DMS79 (cell line): ENCODE measurements at places on chromosomes 7 and 10.
A peak's percentile ranks its signal among the peaks of the same experiment; 100 is the strongest.

DNA sequence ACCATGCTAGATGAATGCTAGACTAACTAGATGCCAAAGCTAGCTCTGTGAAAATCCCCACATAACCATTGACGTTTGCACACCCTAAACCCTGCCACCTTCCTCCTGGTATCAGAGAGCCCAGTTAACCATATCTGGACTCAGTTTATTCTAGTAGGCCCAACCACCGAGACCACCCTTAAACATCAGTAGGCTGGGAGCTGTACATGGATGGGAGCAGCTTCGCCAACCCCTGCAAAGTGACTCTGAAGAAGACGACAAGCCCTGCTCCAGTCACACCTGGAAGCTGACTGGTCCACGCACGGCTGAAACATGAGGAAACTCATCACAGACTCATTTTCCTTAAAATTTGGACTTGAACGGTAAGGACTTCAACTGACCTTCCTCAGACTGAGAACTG, 4.4 kb upstream of the CYREN start:
- DNase-seq, result no peak

GRCh38 chr7:29980151-29980550, 9.4 kb downstream of the SCRN1 start:
- DNase-seq, result no peak

DNA sequence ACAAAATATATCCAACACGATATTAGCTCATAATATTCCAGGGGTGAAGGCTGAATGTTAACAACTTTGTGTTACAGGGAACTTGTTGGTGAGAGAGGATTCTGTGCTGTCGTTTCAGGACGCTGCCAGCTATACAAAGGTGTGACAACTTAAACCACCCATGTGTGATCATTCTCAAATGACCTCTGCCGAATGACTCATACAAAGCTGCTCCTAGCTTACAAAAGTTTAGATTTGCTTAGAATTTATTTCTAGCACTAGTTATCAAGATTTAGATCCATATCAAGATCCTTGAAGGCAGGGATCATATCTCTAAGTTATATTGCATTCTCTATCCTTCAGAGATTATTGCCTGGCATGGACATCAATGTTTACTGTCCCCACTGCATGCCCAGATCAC, 65.3 kb downstream of the COBL start:
- DNase-seq, result no peak

DNA sequence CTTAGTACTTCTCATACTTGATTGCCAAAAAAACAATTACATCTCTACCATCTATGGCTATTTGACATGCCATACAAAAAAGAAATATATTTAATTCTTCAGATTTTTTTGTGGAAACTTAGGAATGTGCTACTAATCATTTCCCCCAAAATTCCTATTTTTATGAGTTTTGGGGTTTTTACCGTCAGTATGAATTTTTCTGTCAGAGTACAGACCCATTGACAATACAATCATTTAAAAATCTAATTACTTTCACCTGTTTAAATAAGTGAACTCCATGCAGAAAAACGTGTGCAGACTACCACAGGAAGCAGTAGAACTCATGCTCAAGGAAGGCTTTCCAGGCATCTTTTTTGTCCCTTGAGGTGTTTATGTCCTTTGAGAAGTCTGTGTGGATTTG, 48.8 kb upstream of the FOXP2 start:
- no peak for DNase-seq

GRCh38 chr10:45375101-45375500, 1.1 kb downstream of the ALOX5 start:
- DNase-seq, result no peak

GRCh38 chr10:106614293-106614692, 550.2 kb downstream of the SORCS1 start:
- no peak for DNase-seq

DNA sequence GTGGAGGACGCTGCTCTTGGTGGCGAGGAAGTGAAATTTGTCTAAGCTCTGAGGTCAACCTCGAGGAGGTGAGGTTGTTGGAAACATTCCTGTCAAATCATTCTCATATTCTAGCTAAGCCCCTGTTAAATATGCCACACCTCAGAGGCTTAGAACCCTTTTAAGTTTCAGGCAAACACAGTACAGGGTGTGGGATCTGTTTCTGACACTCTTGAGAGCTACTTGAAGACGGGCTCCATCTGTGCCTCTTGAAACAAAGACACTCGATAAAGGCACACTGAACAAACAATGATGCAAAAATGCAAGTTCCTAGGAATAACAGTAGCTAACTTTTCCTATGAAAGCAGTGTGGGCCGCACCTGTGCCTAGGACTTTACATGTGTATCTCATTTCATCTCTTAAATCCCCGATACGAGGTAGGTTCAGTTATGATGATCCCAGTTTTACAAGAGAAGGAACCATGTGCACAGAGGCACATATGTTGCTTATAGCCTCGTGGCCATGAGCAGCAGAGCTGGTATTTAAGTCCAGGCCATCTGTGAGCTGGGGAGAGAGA, 299.2 kb downstream of the CCDC3 start:
- peak; percentile 26 for DNase-seq

DNA sequence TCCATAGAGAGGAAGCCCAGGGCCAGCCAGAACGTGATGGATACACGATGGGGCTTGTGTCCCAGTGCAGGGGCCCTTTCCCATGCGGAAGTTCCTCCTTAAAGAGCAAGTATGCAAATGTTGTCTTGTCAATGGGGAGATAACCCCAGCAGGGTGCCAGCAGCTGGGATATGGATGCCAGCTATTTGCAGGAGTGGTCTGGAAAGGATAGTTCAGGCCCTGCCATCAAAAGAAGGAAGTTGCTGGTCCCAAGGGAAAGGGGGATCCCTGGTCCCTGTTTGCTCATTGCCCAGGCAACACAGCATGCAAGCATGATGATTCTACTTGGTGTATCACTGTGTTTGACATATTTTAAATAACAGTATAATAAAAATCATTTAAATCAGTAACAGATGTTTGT, 73.1 kb upstream of the HECW1 start:
- no peak for DNase-seq

DNA sequence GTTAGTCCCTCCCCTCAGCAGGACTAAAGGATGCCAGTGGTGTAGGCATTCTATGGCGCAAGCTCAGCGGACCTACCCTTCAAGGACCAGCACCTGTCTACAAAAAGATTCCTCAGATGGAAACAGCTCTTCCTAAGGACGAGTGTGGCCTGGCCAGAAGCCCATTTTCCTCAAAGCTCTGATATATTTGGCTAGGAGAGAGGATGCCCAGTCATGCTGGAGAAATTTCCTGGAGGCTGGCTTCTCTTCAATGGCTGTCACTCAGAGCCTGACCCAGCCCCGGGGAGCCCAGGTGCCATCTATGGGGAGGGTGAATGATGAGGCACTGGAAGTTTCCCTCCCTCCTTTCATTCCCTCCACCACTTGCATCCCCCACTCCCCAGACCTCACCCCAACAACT, 111.5 kb downstream of the PLXNA4 start:
- DNase-seq, result peak; percentile 30

GRCh38 chr7:41928166-41928565, 225.3 kb upstream of the INHBA start:
- DNase-seq, result no peak

- DNase-seq, result no peak
Observed at GRCh38 chr10:73043766-73044377, 52.8 kb downstream of the P4HA1 start.

DNA sequence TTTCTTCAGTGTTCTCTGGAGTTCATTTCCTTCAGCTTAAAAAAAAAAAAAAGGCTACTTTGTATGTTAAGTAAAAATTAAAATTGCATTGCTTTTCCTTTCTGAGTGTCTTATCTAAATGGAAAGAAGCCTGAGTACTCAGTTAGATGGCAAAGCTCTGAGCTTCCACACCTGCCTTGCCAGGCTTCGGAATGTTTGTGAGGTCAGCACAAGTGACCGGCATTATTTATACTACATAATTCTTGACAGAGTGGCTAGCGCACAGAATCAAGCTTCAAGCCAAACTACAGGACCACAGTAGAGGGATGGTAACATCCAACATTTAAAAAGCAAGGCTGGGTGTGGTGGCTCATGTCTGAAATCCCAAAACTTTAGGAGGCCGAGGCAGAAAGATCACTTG, 17.3 kb downstream of the PIP4K2A start:
- no peak for DNase-seq

DNA sequence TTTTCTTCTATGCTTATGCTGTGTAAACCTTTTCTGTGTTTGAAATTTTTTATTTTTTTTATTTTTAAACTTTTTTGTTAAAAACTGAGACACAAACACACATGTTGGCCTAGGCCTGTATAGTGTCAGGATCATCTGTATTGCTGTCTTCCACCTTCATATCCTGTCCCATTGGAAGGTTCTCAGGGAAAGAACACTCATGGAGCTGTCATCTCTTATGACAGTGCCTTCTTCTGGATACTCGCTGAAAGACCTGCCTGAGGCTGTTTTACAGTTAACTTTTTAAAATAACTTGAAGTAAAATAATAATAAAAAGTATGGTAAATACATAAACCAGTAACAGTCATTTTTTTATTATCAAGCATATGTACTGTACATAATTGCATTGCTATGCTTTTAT, 34.1 kb downstream of the CREM start:
- DNase-seq, result no peak

DNA sequence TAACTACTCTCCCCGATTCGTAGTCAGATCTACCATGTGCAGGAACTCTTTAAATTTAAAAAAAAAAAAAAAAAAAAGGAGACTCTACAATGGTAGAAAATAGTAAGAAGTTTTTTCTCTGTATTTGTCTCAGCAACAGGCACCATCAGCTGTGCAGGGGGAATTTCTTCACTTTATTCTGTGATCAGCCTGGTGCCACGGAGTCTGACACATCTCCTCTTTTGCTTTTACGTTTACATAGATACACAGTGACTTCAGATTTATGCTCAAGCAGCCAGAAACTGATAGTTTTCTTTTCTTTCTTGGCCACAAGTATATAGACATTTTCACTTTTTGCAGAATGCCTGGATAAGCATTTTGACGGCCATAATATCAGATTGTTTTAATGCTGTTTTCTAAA, 190.6 kb upstream of the AKR1E2 start:
- no peak for DNase-seq

- DNase-seq, result no peak
Observed at GRCh38 chr7:137970253-137970975, 31.5 kb downstream of the CREB3L2 start.

DNA sequence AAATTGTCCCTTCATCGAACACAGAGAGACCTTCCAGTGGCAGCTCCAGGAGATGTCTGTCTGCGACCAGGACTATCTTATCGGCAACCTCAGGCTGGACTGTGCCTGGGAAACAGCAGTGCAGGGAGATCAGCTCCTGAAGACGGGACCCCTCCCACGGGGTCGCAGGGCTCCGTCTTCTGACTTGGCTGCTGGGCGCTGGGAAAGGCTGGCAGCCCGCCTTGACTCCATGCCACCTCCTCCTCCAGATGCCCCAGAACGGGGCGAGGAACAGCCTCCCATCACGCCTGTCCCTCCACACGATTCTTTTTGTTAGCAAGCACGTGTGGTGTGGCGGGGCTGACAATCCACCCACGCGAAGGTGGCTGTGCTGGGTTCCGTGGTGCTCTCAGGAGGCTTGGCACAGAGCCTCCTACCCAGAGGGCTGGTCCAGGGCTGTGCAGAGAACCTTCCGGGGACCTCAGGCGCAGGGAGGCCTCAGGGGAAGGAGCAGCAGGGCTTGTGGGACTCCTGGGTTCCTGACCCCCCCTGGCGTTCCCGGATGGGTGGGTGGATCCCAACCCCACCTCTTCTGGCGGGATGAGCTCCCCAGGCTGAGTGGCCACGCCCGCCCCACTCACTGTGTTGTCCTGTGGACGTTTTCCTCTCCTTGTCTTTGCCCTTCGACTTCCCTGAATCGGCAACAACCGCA, 47.6 kb upstream of the NKX6-2 start:
- no peak for DNase-seq

DNA sequence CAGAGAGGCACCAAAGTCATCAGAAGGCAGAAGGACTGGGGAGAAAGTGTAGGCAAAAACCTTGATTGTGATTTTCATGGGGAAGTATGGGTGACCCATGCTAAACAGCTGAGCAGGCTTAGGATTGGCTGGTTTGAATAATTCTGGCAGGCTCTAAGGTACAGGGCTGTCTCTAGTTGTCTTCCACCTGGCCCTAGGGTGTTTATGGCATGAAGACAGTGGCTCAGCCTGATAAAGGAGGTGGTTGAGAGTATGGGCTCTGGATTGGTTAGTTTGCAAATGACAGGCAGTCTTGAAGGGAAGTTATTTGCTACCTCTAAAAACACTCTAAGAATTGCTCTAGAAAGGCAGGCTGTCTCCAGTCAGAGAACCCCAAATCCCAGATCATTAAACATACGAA, 100.3 kb downstream of the STRA8 start:
- DNase-seq, result no peak

- peak; percentile 6 for DNase-seq
Observed at GRCh38 chr10:101441541-101442455, 87.8 kb downstream of the BTRC start.

DNA sequence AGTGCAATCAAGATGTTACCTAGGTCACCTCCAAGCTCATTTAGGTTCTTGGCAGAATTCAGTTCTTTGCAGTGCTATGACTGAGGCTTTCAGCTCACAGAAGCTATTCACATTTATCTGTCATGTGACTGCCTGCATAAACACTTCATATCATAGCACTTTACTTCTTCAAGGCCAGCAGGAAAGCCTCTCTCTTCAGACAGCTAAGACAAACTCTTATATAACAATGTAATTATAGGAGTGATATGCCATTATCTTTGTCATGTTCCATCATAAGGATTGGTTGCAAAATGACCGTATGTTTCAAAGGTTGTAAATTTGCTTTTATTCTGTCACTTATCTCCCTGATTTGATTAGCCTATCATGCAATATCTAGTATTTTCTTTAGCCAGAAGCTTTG, 78.8 kb upstream of the TMEM196 start:
- no peak for DNase-seq
